ENCODE measurements at places on chromosomes 5 and 9.
A peak's percentile ranks its signal among the peaks of the same experiment; 100 is the strongest.

DNA sequence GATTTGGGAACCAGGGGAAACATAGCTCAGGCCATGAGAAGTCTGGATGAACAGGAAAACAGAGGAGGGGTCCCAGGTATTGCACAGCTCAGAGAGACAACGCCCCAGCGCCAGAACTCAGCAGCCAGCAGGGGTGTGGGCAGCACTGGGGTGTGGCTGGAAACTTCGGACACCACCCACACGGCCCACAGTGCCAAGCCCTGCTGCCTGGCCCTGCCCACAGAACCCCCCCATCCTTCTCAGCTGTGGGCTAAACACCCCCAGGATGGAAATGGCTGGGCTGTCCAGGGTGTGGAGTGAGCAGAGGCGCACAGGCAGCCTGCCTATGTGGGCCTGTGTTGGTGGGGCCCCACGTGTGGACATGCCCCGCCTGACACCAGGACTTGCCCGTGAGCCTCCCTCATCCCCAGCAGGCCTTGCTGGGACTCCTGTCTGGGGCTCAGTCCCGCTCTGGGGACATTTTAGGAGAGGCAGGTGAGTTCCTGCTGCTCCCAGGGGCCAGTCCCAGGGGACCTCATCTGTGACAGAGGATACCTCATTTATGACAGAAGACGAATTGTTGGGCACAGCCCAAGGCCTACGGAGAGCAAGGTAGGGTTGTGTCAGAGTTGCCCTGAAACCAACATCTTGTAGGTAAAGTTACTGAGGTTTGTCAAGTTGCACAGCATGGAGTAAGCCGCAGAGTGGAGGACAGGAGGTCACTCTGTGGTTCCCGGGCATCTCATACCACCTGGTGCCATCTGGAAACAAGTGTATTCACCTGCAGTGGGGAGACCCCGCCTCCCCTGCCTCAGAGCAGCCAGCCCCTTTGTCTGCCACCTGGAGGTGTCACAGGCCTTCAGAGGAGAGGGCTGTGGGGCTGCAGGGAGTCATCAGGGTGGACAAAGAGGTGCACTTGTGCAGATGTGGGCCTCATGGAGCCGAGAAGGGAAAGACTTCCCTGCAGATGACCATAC lies 183.2 kb downstream of the AUH start:
- no peak for DNase-seq

- no peak for DNase-seq
Measured at GRCh38 chr5:135047347-135047695, 13.3 kb upstream of the PITX1 start.

- no peak for DNase-seq
Measured at GRCh38 chr5:37724395-37725125, 115.3 kb downstream of the GDNF start.

DNA sequence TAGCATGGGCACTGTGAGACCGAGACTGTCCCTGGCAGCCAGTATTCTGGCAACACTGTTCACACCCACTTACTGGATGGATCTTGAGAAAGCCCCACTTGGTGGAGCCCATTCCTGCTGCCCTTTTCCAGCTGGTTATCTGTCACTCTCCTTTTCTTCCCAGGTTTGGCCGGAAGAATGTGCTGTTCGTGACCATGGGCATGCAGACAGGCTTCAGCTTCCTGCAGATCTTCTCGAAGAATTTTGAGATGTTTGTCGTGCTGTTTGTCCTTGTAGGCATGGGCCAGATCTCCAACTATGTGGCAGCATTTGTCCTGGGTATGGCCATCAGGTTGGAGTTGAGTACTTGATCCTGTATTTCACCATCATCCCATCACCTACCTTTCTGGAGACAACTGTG lies 14.5 kb downstream of the SLC22A5 start:
- no peak for DNase-seq

DNA sequence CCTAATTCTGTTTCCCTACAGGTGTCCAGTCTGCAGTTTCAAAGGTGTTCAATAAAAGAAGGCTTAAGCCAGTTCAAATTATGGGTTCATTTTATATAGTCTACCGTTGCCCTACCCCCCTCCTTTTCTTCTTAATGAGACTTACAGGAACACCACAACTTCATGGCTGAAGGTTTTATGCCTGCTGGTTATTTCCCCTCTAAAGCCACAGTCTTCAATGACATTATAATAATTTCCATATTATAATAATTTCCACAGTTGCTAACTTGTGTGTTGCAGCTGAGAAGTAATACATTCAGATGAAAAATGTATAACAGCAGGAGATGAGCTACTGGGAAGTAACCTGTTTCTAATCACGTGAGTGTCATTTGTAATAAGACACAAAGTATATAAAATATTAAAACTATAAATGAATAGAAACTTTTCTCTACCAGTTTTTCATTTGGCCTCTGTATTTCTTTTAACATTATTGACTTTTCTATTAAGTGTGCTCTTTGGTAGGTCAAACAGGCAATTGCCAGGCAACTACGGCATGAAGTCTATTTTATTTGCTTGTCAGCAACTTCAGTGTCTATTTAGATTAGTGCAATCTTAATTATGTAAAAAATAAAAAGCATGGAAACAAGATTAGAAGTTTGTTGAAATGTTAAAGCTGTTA lies 120.5 kb upstream of the HMHB1 start:
- DNase-seq: no peak

DNA sequence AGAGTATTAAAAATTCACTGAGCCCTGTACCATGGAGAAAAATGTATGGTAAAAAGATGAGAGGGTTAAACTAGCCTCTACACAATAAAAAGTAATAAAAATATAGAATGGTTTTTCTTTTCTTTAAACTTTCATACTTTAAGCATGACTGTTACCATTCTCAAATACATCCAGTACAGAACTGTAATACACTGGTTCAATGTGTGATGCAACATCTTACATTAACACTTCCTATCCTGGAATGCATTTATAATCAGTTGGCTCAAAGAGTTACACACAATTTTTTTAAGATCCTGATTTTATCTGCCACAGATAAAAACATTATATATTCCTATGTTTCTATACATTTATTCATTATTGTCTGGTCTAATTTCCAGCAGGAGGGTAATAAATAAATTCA lies 4.7 kb downstream of the GNAQ start:
- no peak for DNase-seq

GRCh38 chr5:133698646-133699526 lies 86.5 kb upstream of the FSTL4 start:
- no peak for DNase-seq

DNA sequence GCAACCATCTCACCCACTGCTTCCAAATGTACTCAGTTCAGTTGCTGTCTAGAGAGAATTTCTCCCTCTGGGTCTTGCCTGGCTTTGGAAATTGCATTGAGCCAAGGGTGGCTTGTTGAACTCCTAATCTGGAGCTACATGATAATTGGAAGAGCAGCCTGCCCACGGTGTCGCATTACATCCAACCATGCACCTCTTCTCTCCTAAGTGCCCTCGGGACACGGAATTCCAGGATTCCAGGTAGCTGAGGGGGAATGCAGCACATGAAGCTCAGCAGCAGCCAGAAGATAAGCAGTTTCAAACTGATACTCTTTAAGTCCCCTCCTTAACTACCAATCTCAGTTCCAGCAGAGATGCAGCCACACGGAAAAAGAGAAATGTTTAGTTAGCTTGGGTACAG lies 509.4 kb upstream of the KLF4 start:
- DNase-seq: no peak

GRCh38 chr5:10151656-10152055 lies 98.0 kb downstream of the ATPSCKMT start:
- DNase-seq: no peak

DNA sequence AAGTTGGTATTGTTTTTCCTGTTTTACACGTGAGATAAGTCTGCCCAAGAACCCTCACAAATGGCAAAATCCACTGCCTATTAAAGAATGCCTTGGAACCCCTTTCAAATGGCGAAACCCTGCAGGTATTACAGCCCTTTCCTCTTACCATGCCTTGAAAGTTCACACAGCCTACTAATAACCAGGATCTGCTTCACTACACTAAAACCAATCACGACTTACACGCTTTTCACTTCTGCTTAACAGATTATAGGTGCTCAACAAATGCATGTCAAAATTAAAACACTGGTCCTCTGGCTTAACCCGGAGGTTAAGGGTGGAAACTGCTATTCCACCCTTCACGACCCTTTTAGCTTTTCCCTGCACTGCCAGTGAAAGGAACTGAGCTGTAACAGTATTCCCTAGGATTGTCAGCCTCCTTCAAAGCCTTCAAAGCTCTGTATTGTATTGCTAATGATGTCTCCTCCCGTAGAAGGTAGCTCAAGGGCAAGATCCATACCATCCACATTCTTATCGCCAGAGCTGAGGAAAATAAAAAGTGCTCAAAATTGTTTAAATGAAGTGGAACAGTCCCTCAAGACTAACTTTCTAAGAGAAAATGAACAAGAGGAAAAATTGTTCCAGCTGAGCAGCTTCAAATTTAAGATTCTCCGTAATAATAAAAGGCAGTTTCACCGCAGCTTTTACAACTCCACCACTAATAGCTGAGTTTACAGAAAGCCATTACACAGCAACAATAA lies 997 bp downstream of the AUH start:
- DNase-seq: no peak

DNA sequence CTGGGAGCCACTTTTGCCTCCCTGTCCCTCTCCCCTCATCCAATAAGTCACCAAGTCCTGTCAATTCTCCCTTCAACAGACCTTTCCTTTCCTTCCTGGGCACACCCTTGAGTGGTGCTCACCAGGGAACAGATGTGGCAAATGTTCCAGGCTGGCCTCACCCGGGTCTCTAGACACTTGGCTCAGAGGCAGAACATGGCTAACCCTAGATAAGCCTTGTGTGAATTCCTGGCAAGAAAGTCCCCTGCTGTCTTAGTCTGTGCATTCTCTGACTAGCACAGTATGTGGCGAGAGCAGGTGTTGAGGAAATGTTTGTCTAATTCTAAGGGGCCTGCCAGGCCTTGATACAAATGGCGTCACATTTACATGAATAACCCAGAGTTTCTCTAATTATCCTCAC lies 41.2 kb upstream of the PTGS1 start:
- DNase-seq: no peak

GRCh38 chr5:74660140-74660539 lies 19.6 kb upstream of the ENC1 start:
- no peak for DNase-seq

- no peak for DNase-seq
Measured at GRCh38 chr5:10604975-10605374, 41.1 kb downstream of the ANKRD33B start.

- DNase-seq: no peak
Measured at GRCh38 chr9:112176524-112176923, 1.4 kb upstream of the SUSD1 start.

- DNase-seq: no peak
Measured at GRCh38 chr5:136011414-136012001, 17.3 kb upstream of the TGFBI start.

DNA sequence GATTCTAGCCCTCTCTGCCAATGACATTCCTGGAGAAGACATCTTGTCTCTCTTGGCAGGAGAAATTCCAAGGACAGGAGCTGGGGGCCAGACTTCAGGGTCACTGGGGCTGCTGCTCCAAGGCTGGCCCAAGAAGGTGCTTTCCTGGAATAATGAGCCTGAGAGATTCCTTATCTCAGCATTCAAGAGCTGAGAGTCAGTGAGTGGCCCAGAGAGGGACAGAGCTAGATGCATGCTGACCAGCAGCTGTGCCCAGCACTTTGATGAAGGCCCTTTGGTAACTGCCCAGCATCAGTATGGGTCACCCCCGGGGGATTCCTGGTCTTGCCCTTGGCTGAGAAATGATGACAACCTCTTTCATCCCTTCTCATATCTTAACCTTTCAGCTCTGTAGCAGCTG lies 47.7 kb upstream of the CTNNA1 start:
- no peak for DNase-seq

GRCh38 chr9:77019236-77019925 lies at the start of gene FOXB2:
Gene FOXB2, plus strand, starts transcription at chr9:77019655. Its CDS starts 0 bp downstream, at chr9:77019655.
- DNase-seq: no peak

DNA sequence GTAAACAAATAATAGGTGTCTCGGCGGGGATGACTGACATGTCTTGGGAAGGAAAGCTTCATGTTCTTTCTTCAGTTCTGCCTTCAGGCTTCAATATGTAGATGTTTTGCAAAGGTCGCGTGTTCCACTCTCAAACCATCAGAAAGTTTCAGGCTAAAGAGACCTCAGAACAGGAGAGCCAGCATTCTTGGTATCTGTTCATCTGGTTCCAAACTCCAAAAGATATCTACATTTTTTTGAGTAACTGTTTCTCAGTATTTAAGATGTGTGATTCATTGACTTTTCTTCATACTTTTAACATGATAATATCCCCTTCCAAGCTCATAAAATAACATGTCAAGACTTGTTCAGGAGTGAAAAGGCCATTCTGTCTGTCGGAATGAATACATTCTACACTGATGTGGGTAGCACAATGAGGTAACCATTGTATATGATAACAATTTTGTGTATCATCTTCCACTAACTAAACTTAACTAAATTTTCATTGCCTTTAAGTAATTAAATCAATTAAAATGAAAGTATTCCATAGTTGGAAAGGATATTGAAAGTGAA lies 183.6 kb downstream of the CFAP90 start:
- DNase-seq: no peak

- DNase-seq: no peak
Measured at GRCh38 chr5:31948006-31948405, 226.1 kb downstream of the GOLPH3 start.

- no peak for DNase-seq
Measured at GRCh38 chr9:20042128-20042711, 253.4 kb upstream of the SLC24A2 start.

- no peak for DNase-seq
Measured at GRCh38 chr5:164741376-164741775, 1236.0 kb downstream of the MAT2B start.

- DNase-seq: no peak
Measured at GRCh38 chr9:101629636-101630035, 34.9 kb upstream of the PPP3R2 start.

GRCh38 chr9:20557890-20558565 lies 64.3 kb downstream of the MLLT3 start:
- DNase-seq: no peak

- no peak for DNase-seq
Measured at GRCh38 chr9:82281066-82281465, 292.5 kb downstream of the SPATA31D1 start.

GRCh38 chr9:123555646-123556045 lies 199.6 kb downstream of the CRB2 start:
- DNase-seq: no peak

DNA sequence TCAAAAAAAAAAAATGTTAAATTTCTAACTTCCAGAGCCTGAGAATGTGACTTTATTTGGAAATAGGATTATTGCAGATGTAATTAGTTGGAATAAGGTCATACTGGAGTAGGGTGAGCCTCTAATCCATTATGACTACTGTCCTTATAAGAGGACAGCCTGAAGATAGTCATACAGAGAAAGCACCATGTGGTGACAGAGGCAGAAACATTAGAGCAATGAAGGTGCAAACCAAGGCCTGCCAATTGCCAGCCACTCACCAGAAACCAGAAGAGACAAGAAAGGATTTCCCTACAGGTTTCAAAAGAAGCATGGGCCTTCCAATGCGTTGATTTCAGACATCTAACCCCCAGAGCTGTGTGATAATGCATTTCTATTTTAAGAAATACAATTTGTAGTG lies 659.2 kb upstream of the CHD1 start:
- DNase-seq: no peak

GRCh38 chr9:132651259-132651658 lies 18.5 kb downstream of the DDX31 start:
- no peak for DNase-seq

- peak; percentile 10 for DNase-seq
Measured at GRCh38 chr9:110626101-110626829, 42.3 kb upstream of the MUSK start.

Data from thoracic aorta (tissue), 2 donors.